ENCODE measurements at places on chromosomes 11 and 22.

DNA sequence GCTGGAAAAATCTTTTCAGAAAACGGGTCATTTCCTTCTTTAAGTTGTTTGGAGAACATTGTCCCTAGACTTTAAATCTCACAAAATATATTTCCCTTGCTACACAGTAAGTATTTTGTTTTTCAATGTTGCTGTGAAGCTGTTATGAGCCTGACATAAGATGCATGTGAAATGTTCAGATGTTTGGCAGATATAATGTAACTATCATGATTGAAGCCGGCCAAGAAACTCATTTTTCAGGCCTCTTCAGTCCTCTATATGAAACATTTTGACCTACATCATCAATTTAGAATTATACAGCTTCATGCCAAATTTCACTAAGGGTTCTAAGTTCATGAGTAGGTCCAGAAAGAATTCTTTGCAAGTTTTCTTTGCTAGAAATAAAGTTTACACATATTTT, 133.8 kb downstream of the JRKL start:
- DNase-seq, result no peak

DNA sequence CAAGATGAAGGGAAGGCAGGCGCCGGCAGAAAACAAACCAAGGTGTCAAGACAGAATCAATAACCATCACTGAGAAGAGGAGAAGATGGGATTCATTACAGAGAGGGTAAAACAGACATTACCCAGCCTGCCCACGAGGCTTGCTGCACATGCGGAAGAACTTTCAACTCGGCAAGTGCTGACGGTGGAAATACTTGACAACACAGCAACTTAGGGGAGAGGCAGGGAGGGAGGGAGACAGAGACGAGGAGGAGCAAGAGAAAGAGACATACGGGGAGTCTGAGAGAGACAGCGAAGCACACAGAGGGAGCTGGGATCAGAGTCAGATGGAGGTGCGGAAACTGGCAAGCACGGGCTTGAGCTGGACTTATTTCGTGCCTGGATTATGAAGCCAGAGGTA, 129.3 kb upstream of the NECTIN1 start:
- no peak for DNase-seq

DNA sequence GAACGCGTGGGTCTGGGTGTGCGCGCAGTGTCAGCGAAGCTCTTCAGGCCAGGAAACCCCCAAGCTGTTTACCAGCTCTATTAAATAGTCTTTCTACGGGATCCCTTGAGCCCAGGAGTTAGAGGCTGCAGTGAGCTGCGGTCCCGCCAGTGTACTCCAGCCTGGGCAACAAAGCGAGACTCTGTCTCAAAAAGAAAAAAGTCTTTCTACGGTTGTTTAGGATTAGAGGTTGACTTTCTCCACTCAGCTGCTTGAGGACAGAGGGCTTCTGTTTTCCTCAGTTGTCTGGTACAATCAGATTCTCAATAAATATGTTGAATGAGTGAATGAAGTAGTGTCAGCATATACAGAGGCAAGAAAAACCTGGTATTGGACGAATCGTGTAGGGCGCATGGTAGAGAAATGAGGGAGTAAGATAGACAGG, 619 bp downstream of the SART1 start:
- DNase-seq, result no peak

DNA sequence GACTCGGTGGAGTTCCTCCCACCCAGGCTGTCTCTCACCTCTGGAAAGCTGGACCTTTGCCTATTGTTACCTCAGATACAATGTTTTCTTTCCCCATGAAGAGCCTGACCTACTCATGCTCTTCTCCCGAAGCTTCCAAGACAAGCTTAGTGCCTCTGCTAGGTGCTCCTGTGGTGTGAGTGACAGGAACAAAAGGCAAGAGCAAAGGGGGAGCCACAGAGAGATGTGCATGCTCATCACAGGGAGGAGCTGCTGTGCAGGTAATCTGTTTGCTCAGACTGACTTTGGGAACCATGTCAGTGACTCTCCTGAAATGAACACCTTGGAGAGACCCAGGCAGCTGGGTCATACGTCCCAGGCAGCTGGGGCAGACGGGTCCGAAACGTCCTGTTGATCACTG, 53.6 kb upstream of the VSTM5 start:
- no peak for DNase-seq

- DNase-seq, result no peak
These were observed 23.5 kb upstream of the P2RY6 start for GRCh38 chr11:73248526-73249185.

DNA sequence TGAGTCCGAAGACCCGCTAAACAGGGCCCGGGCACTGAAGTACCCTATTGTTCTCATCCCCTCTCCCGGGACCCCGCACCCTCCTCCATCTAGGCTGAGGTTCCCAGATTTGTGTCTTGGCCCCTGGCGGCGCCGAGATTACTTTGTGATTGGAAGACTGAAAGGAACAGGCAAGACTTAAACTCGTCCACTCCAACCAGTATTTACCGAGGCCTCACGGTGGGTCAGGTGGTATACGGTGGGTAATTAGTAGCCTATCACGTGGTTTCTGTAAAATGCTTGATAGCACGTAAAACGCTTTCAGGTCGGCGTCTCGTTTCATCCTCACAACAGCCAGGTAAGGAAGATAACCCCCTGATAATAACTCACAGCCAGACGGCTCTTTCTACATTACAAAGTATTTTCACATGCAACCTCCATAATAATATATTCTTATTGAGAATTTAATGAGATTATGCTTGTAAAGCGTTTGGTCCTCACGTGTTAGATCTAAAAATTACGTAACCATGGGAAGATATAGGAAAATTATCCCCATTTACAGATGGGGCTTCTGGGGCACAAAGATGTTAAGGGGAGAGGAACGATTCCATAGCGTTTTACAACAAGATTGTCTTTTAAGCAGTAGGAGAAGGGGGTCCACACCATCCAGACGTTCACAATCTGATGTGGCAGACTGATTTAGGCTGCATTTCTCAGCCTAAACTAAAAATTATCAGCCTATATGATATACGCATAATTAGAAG, 642 bp upstream of the PIK3C2A start:
- peak; percentile 91 for DNase-seq

DNA sequence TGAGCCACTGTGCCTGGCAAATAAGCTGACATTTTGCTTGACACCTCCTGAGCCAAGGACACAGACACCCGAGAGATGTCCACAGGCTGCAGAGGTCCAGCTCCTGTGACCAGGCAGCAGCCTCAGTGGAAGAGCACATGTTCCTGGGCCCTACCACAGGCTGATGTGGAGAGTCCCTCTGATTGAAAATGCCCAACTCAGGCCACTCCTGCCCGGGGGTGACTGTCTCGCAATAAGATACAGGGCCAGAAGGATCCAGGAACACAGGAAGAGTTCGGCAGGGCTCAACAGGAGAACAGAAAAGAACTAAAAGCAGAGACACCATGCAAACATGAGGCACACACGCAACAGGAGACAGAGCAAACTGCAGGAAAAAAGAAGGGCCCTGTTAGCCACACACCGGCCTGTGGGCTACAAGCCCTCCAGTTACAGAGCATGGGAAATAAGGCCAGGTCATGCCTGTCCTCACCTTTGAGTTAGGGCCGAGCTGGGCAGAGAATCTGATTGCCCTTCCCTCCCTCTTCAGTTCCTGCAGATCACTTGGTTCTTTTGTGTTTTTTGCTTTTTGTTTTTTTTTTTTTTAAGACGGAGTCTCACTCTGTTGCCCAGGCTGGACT, 28.3 kb upstream of the MALAT1 start:
- DNase-seq, result no peak

DNA sequence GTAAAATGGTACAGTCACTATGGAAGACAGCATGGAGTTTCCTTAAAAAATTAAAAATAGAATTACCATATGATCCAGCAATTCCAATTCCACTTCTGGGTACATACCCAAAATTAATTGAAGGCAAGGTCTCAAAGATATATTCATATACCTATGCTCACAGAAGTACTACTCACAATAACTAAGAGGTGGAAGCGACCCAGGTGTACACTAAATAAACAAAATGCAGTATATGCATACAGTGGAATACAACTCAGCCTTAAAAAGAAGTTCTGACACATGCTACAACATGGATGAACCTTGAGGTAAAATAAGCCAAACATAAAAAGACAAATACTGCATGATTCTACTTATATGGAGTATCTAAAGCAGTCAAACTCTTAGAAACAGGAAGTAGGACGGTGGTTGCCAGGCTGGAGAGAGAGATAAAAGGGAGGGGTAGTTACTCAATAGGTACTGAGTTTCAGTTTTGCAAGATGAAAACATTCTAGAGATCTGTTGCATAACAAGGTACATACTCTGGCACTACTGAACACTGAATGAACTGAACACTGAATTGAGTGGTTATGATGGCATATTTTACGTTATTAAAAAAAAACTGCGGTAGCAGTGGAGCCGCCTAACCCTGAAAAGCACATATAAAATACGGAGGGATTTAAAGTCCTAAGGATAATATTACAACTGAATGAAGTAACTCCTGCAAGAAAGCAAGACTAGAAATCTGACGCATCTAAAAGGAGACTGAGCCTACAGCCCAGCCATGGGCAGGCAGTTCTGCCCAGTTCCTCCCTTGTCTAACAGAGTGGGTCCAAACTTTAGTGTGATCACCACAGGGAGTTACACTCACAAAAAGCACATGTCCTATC, 12.8 kb downstream of the DGCR2 start:
- DNase-seq, result no peak

GRCh38 chr22:28903080-28903479, 19.7 kb downstream of the ZNRF3 start:
- DNase-seq, result no peak

GRCh38 chr22:19291218-19291579, 320 bp downstream of the CLTCL1 start:
- no peak for DNase-seq

- DNase-seq, result peak; percentile 50
These were observed 14.2 kb downstream of the SCYL1 start for GRCh38 chr11:65538915-65539743.

DNA sequence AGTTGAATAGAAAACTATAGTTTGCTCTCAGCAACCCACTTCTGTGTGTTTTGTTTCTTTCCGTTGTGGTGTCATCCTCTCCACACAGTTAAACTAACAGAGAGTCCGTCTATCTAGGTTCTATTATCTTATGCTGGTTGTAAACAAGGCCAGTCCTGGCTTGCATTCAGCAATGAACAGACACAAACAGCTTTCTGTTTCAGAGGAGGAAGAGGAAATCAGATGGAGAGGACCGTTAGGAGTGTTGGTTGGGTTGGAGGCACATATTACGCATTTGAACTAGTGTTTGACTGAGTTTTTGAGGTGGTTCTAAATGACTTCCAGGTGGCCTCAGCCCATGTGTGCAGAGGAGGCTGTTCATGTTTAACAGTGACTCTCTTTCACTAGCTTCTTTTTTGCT, 129.5 kb upstream of the SORL1-AS1 start:
- peak; percentile 26 for DNase-seq

GRCh38 chr11:96112192-96113128, 188.6 kb upstream of the MTMR2 start:
- DNase-seq, result no peak

GRCh38 chr11:111879637-111879960, 258 bp downstream of the CFAP68 start:
- no peak for DNase-seq

- DNase-seq, result no peak
These were observed 838.7 kb upstream of the API5 start for GRCh38 chr11:42473106-42473505.

- DNase-seq, result no peak
These were observed 2.9 kb downstream of the SLC16A8 start for GRCh38 chr22:38080850-38081635.

DNA sequence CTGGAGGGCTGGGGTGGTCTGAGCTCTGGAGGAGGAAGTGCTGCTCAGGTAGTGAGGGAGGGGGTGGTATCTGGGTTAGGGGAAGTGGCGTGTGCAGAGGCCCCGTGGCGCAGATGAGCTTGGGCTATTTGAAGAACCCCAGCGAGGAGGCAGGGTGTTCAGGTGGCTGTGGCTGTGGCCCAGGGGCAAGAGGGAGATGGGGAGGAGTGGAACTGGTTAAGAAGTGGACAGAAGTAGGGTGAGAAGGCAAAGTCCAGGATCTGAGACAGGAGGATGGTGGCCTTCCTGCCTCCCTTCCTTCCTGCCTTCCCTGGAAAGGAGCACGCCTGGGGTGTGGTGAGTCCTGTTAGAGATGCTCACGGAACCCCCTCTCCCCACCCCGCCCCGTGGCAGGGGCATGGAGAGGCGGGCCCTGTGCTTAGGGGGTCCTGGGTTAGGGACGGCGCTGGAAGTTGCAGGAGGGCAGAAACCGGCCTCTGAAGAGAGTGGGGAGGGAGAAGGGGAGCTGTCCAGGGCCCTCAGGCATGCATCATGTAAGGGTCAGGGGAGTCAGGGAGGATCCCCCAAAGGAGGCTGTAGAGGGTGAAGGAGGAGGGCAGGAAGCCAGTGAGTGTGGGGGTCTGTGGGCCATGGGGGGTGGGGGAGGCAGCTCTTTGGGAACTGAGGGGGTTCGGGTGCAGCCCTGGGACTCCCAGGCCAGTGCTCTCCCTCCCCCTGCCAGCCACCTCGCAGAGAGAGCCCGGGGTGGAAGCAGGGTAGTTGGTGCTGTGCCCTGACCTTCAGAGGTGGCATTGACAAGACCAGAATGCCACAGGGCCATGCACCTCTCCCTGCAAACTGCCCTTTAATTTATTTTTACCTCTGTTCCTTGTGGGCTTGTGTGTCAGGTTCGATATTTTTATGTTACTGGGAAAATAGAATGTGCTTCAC, 63.7 kb upstream of the PARVG start:
- DNase-seq, result no peak

GRCh38 chr11:133082453-133082781, 449.9 kb downstream of the OPCML start:
- no peak for DNase-seq

- DNase-seq, result no peak
These were observed 1307.8 kb upstream of the RAG2 start for GRCh38 chr11:37905707-37906417.

DNA sequence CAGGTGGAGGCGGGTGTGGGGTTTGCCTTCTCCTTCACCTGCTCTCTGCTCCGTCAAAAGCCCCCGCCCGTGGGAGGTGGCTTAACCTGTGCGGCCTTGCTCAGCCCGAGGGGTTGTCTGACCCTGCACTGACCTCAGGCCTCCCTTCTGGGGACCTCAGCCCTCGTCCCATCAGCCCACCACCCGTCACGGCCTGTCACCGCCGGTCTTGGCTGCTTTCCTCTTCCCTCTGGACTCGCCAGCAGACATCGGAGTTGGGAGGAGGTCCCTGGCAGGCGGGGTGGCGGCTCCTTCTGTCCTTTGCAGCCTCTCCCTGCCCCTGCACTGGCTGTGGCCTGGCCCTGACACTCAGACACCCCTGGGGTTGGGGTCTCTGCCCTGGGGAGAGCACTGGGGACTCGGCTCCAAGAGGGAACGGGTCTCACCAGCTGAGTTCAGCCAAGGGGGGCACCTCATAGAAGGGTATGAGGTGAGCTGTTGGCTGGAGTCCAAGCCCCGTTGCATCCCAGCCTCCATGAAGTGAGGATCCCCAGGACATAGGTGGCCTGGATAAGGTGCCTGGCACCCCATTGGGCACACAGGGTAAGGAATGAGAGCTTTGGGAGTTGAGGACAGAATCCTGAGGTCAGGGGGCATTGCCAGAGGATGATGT, 999.6 kb downstream of the BRD1 start:
- DNase-seq, result no peak

GRCh38 chr11:126834573-126834972, 166.0 kb downstream of the KIRREL3 start:
- no peak for DNase-seq

All from NCI-H526 treated with DMSO at 0.1 percent for 48 hours (cell line).